Chondrocyte (in vitro differentiated cells): ENCODE measurements at places on chromosomes 13 and 19. TPM values are rescaled to one million over a fixed set of nuclear protein-coding genes. Genes with fewer than 3 reads are reported as not detected.

Gene ADGRE3
- total RNA-seq: not detected in 3 replicates

Gene COL4A2
- 1,370 to 2,411 TPM (median 2,366 TPM) in 3 replicates for total RNA-seq

Gene HSD17B14
- 11.4 to 13.6 TPM (median 13.5 TPM) in 3 replicates for total RNA-seq

DNA sequence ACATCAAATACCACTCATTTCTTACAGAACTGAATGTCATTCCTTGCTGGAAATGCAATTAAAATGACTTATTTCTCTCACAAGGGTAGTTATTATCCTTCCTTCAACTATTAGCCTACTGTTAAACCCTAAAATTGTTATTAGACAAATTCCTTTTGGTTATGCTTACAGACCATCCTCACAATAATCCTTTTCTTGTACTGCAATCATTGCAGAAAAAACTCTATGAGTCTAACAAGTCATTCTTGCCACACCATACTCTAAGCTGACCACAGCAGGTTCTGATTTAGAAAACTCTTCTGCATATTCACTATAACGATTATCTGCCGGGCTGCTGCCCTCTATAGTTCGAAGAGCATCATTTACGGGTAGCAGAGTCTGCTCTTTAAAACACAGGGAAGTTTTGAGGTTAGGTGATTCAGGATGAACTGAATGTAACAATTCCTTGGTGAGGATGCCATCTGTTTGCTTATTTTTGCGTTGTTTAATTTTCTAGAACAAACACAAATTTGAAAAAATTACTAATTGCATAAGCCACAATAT is 38.2 kb downstream of the MTMR6 start:
- no peak for DNase-seq

DNA sequence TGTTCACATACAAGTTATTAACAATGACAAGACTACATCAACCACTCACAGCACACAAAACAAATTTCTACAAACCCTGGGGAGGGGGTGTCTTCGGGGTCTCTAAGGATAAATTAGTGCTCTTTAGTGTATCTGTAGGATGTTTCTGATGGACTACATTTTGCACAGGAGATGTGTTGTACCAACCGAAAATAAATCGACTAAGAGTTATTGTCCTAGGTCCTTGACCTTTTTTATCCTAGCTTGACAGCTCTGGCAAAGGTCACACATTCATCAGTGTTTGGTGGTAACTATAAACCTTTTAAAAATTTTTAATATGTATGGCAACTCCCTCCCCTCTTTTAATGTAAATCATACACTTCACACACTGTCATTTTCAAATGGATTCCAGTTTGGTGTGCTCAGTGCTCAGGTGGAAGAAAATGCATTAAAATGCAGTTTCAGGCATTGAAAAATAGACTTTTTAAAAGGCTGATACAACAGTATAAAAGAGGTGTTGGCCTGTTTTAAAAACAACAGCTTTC is 7.7 kb downstream of the ZIC5 start:
- no peak for DNase-seq

GRCh38 chr13:111239764-111240670 is 80.4 kb upstream of the TEX29 start:
- DNase-seq: no peak

DNA sequence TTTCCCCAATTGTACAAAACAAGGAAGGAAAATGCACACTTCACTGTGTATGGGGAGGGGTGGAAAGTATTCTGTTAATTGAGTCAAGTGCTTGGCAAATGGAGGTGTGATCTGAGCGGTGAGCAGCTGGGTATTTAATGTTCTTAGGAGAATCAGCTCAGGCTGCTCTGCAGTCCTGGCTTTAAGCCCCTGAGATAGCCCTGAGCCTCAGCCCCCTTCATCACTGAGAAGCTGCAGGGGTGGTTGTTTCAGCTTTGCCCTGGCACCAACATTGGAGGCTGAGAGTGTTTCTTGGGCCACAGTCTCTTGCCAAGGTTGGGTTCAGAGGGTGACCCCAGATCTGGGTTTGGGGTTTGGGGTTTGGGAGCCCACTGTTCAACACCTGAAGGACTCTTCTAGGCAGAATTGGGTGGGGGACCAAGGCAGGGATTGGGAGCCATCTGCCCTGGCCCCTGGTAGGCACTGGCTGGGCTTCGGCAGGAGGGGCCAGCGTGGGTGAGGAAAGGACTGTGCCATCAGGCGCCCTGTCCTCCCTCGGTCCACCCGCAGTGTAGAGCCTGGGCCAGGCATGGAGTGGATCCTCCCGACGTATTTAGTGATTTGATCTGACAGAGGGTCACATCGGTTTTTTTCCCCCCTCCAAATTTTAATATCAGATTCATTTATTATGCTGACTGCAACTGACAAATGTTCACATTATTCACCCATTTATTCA is 66.7 kb upstream of the ZNF536 start:
- no peak for DNase-seq
